NAMALWA (cell line): ENCODE measurements at places on chromosomes 2 and 18.

- no peak for DNase-seq
Observed at GRCh38 chr2:62175728-62176127, 20.2 kb upstream of the B3GNT2 start.

DNA sequence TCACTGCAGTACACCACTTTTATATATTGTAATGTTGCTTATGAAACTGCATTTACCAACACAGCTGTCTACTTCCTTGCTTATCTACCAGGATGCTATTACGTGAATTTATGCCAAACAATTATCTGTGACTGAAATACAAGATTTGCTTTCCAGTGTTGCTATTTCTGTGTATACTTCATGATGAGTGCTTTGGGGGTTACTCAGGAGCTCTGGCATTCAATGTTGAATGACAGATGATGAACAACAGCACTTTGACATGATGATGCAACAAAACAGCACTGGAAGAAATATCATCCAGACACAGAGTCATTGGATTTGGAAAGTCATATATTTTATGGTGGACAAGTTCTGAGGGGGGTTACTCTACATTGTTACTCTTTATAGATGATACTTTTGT, 125.8 kb downstream of the NETO1 start:
- DNase-seq = no peak

DNA sequence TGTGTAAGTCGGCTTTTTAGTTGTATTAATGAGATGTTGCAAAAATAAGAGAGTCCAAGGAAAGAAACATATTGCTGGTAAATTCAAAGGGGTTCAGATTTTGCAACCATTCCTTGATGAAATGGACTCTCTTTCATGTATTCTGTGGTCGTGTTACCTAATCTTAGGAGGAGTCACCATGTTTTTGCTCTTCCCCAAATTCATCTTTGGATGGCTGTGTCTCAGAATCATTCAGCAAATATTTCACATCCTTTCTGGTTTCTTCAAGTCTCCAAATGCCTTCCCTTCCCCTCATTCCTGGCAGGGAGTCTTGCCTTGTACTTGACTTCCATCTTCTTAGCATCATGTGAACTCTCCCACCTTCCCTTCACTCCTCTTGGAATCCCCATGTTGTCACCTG, 66.1 kb downstream of the PTPRM start:
- no peak for DNase-seq

DNA sequence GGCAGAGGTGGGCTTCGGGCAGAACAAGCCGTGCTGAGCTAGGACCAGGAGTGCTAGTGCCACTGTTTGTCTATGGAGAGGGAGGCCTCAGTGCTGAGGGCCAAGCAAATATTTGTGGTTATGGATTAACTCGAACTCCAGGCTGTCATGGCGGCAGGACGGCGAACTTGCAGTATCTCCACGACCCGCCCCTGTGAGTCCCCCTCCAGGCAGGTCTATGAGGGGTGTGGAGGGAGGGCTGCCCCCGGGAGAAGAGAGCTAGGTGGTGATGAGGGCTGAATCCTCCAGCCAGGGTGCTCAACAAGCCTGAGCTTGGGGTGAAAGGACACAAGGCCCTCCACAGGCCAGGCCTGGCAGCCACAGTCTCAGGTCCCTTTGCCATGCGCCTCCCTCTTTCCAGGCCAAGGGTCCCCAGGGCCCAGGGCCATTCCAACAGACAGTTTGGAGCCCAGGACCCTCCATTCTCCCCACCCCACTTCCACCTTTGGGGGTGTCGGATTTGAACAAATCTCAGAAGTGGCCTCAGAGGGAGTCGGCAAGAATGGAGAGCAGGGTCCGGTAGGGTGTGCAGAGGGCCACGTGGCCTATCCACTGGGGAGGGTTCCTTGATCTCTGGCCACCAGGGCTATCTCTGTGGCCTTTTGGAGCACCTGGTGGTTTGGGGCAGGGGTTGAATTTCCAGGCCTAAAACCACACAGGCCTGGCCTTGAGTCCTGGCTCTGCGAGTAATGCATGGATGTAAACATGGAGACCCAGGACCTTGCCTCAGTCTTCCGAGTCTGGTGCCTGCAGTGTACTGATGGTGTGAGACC, at the start of gene PROC:
Gene PROC (plus strand): TSS at position 128 of the 812 bp plus-strand sequence. CDS start 1,516 bp downstream, outside the sequence.
- no peak for DNase-seq

GRCh38 chr2:55862246-55862645, 61.3 kb downstream of the EFEMP1 start:
- peak; percentile 28 for DNase-seq

- DNase-seq = no peak
Observed at GRCh38 chr2:158129037-158129436, 27.4 kb downstream of the UPP2 start.

DNA sequence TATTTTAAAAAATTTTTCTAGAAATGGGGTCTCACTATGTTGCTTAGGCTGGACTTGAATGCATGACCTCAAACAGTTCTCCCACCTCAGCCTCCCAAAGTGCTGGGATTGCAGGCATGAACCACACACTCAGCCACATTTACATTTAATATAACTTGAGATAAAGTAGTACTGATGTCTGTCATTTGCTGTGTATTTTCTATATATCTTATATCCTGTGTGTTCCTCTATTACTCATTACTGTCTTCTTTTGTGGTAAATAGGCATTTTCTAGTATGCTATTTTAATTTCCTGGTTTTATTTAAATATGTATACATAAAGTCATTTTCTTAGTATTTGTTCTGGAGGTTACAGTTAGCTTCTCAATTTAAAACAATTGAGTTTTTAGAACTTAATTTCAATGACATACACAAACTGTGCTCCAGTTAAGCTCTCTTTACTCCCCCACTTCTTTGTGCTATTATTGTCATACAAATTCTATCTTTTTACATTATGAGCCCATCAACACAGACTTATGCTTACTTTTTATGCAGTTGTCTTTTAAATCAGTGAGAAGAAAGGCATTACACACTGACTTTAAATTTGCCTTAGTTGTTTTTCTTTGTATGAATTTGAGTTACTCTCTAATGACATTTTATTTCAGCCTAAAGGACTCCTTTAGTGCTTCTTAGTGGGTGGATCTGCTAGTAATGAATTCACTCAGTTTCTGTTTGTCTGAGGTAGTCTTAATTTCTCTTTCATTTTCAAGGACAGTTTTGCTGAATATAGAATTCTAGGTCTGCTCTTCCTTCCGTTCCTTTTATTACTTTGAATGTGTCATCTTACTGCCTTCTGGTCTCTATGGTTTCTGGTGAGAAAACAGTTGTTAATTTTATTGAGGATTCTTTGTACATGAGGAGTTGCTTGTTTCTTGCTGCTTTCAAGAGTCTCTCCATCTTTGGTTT, 6.2 kb upstream of the INPP4A start:
- no peak for DNase-seq

- no peak for DNase-seq
Observed at GRCh38 chr2:3545788-3546478, 12.2 kb downstream of the RNASEH1 start.

DNA sequence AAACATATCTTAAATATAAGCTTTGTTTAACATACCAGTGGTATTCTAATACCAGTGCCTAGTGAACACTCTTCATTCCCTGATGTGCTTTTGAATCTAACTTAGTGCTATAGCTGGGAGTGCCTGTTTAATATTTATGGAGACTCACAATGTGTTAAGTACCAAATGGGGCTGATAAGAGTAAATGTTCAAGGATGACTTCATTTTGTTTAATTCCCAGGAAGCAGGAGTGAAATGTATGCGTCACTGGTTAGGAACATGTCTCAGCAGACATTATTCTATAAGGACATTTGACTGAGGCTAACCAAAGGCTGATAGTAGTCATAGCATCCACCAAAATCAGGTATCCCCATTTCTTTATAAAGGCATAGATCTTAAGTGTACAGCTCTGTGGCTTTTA, 31.7 kb upstream of the LINC00305 start:
- DNase-seq = no peak

DNA sequence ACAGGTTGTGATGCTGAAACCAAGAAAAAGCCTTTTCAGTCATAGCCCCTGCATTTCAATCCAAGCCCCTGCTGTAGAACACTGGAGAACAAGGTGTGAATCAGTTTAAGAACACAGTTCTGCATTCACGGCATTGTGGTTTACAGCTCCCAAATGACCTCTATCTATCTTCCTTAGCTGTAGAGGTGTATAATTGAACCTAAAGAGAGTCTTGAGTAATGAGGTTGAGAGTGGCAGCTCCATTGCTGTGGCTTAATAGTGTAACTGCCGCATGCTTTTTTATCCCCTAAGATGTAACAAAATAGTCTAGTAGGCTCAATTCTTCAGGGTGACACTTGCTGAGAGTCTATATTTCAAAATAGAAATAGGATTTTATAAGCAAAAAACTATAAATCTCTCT, 121.3 kb upstream of the EPHA4 start:
- no peak for DNase-seq

GRCh38 chr2:105641389-105641811, 103.3 kb upstream of the NCK2 start:
- DNase-seq = no peak
